ENCODE measurements at places on chromosomes 2 and 18.

DNA sequence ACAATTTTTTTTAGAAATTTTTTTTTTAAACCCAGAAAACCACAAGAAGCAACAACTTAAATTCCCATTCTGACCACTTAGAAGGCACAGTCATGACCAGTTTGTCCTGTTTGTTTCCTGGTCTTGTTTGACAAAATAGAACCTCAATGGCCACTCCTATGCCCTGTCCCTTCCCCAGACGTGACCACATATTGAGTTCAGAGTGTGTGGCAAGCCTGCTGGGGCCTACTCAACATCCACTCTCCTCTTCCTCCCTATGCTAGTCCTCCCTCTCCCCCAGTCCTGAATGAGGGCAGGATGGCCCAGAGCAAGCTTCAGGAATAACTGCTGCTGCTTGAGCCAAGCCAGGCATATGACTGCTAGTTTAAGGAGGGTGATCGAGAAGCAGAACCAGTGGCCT lies 89.6 kb downstream of the PRELID3A start:
- no peak for DNase-seq

GRCh38 chr2:16816016-16816415 lies 150.4 kb upstream of the CYRIA start:
- no peak for DNase-seq

- peak; percentile 21 for DNase-seq
Measured at GRCh38 chr2:100285691-100286090, 36.6 kb downstream of the LONRF2 start.

DNA sequence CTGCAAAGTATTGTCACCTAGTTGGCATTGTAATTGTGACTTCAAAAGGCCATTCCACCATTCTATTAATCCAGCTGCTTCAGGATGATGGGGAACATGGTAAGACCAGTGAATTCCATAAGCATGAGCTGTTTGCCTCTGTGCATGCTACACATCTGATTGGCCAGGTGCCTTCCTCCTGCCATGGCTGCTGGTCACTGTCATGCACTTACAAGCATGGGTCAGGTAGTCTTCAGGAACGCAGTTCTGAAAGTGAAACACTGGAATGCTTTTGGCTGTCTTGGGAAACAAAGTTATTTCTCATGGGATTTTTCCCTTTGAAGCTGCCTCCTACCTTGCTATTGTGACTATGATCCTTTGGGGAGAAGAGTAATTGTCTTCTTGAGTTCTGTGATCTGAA lies 267.6 kb downstream of the GBX2 start:
- no peak for DNase-seq

- no peak for DNase-seq
Measured at GRCh38 chr2:207403950-207404349, 125.8 kb upstream of the CREB1 start.

GRCh38 chr2:101657787-101658186 lies 39.7 kb upstream of the MAP4K4 start:
- DNase-seq = no peak

DNA sequence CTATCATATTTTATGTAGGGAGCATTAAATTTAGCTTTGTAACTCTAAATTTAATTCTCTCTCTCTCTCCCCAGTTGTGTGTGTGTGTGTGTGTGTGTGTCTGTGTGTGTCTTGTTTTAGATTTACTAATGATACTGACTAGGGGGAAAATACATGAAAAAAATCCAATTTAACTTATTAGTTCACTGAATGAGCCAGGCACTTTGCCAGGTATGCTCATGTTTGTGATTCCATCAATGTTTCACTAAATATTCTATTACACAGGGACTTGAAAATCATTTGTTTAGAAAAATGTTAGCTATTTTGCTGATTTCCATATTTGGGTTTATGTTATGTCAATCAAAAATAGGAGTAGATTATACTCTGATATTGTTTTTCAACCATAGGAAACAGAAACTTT lies 203.7 kb upstream of the ZNF804A start:
- DNase-seq = no peak

GRCh38 chr2:7145707-7146106 lies 228.5 kb downstream of the RNF144A start:
- DNase-seq = no peak

DNA sequence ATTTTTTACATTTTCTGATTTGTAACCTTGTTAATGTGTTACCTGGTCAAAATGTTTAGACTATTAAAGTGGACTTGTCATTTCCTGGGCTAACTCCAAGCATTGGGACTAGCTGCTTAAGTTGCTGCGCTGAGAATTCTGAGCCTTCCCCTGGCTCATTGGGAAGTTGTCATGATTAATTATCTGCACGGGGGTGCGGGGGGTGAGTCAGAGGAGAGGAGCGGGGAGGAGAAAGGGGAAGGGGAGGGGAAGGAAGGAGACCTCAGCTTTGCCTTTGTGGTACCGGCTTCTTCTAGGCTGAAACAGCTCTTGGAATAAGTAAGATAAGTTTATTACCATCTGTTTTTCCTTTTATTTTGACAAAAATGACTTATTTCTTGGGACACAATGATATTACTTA lies 52.9 kb upstream of the APCDD1 start:
- DNase-seq = no peak

- DNase-seq = no peak
Measured at GRCh38 chr2:152603166-152603565, 114.1 kb downstream of the PRPF40A start.

- DNase-seq = no peak
Measured at GRCh38 chr2:182890773-182891378, 24.4 kb upstream of the FRZB start.

- DNase-seq = no peak
Measured at GRCh38 chr2:191970867-191971266, 124.0 kb upstream of the CAVIN2 start.

- peak; percentile 52 for DNase-seq
Measured at GRCh38 chr2:96631804-96632435, 6.2 kb downstream of the KANSL3 start.

GRCh38 chr2:239818531-239819011 lies 206.6 kb downstream of the NDUFA10 start:
- DNase-seq = no peak

DNA sequence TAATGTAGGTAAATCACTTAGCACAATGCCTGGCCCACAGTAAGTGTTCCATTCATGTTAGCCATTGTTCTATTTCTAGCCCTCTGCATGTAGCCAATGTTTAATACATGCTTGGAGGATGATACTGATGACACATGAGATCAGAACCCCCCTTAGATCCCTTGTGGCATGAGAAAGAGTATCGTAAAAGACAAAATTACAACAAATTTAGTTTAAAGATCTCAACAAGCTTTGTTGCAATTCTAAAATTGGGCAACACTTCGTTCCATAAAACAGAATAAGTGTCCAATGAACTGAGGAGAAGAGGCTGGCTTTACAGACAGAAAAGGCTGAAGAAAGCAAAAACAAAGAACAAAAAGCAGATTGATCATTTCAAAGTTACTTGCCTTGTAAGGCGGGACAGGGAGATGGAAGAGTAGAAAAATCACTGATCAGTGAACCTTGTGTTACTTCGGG lies 148.7 kb upstream of the SLC1A4 start:
- DNase-seq = peak; percentile 25

- DNase-seq = no peak
Measured at GRCh38 chr18:78293540-78293939, 686.1 kb upstream of the SALL3 start.

DNA sequence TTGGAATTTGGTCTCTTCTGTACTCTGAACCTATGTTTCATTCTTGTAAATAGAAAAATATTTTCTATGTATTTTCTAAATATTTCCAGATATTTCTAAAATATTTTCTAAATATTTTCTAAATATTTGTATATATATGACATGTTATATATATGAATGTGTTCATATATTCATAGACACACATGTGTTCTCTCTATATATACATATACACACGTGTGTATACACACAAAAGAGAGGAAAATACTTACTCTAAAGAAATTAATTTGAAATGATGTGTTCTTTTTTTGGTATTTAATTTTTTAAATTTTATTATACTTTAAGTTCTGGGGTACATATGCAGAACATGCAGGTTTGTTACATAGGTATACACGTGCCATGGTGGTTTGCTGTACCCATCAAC lies 589.6 kb downstream of the LRRTM4 start:
- DNase-seq = no peak

DNA sequence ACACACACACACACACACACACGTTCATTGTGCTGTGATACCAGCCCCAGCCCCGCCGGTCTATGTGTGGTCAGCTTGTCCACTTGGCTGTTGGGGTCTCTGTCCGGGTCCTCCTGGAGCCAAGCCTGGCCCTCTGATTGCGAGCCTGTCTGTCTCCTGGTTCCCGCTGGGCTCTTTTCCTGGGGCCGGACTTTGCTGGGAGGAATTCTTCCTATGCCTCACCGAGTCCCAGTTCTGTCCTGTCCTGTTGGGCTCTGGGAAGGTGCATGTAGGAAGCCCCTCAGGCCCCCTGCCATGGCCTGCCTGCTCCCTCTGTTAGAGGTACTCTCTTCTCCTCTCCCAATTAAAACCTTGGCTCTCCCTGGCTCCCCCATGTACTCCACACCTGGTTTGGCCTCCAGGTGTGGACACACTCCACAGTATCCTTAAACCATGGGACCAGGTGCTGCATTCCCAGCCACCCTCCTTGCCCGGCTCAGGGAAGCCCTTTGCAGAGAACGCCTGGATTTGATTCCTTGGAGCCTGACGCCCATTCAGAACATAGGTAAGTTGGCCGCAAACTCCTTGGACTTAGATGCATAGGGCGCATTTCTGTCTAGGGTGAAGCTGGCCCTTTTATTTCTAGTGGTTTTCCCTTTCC lies 42.3 kb downstream of the CABLES1 start:
- no peak for DNase-seq

- DNase-seq = no peak
Measured at GRCh38 chr2:158598862-158599517, 142.2 kb downstream of the PKP4 start.

DNA sequence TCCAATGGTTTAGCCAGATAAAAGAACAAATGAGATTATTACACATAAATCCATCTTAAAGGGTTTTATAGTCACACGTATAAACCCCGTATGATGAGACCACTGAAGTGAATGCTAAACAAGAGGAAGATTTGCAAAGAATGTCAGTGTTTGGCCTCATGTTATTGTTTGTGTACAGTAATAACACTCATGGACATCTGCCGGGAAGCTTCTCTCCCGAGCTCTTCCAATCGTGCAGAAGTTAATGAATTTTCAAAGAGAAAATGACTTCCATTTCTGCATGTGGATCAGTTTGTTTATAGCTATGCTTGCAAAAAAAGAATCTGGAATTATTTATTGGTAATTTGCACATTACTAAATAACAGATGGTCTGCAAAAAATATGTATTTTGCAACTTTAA lies 88.5 kb upstream of the APCDD1 start:
- DNase-seq = no peak

- no peak for DNase-seq
Measured at GRCh38 chr2:8448824-8449556, 232.9 kb upstream of the ID2 start.

- no peak for DNase-seq
Measured at GRCh38 chr18:62458868-62459716, 63.7 kb upstream of the ZCCHC2 start.

DNA sequence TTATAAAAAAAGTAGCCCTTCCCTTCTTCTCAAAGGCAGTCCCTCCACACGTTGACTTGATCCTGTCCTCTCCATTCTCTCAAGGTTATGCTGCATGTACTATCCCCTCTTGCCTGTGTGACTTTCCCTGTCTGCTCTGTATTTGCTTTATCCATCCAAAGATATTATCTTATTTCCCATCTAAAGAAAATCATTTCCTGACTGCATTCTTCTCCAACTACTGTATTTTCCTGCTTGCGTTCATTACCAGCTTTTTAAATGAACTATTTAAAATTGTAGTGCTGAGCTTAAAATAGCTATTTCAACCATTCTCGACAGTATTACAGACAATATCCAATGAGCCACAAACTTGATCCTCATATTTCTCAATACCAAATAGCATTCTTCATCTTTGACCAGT lies 716.0 kb upstream of the REG3G start:
- no peak for DNase-seq

DNA sequence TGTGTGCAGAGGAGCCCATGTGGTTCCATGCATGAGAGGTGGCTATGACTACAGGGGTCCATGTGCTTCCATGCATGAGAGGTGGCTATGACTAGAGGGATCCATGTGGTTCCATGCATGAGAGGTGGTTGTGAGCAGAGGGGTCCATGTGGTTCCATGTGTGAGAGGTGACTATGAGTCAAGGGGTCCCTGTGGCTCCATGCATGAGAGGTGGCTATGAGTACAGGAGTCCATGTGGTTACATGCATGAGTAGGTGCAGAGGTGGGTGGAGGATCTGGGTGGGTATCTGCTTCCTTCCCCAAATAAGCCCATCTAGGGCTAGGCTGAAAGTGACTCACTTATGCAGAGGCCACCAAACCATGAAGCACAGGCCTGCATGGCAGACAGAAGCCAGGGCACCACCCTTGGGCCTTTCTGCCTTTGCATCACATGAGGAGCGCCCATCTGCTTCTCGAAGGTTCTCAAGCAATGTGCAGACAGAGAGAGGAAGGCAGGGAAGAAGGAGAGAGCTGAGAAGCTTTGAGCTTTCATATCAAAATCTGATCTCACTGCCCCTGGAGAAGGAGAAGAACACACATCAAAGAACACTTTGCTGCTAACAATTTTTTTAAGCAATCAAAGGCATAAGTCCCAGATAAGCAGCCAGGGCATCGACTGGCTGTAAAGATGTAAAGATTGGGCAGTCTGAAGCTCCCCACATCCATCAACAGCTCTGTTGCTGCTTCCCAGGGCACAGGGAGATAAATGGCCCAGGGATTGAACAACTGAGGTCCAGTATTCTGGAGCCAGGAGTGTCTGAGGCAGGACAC lies 137.6 kb downstream of the TNS1 start:
- no peak for DNase-seq

GRCh38 chr2:85269959-85270358 lies 57.8 kb downstream of the TGOLN2 start:
- no peak for DNase-seq

DNA sequence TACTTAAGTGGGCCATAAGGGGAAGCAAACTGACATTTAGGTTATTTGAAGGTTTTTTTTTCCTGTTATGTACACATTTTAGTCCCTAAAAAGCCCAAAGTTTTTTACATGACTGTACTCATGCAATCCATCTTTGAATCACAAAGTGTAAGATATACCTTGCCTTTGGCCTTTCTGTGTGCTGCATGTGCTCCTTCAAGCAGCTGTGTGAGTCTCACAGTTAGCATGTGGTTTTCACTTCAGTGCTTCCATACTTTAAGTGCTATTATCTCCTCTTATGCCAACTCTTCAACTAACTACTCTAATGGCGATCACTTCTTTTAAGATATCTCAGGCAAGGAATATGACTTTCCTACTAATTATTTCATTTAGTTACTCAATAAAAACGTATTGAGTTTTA lies 597.1 kb upstream of the ACVR2A start:
- no peak for DNase-seq

GRCh38 chr2:25309402-25309801 lies 32.3 kb downstream of the DNMT3A start:
- peak; percentile 9 for DNase-seq

GRCh38 chr2:9474361-9475057 lies at the start of gene IAH1:
Gene IAH1, plus strand, starts transcription at chr2:9474551. Its CDS starts 16 bp downstream, at chr2:9474567.
- DNase-seq = peak; percentile 10
